Smooth muscle cell of bladder (primary cell): ENCODE measurements at places on chromosomes 5 and 9. TPM values are rescaled to one million over a fixed set of nuclear protein-coding genes. Genes with fewer than 3 reads are reported as not detected.

Gene STPG3
- total RNA-seq, result not detected in 2 replicates

Gene NPR3
- 144 and 422 TPM in 2 replicates for total RNA-seq

Gene GPBP1
- 57.7 and 59.0 TPM in 2 replicates for total RNA-seq

Gene EIF4EBP3
- 0.85 and 1.7 TPM in 2 replicates for total RNA-seq

Gene MARCOL
- total RNA-seq, result 4.0 and 8.3 TPM in 2 replicates

Gene DBN1
- 130 and 139 TPM in 2 replicates for total RNA-seq

Gene GCNT4
- total RNA-seq, result 4.3 and 6.5 TPM in 2 replicates
